Tibial artery (tissue), 4 donors: ENCODE measurements at places on chromosomes 7 and 10.

DNA sequence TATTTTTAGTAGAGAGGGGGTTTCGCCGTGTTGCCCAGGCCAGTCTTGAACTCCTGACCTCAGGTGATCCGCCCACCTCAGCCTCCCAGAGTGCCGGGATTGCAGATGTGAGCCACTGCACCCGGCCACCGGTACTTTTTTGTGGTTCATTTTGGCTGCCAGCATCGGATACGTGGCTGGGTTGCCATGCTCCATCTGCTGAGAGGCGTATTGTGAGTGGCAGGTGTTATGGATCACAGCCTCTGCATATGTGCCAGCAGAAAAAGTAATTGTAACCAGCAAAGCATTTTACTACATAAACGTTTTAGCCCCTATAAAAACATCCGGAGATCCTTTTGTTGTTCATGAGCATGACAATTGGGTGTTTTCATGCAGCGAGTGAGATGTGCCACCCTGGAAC, 7.1 kb downstream of the FOXK1 start:
- DNase-seq, result no peak

- no peak for DNase-seq
Observed at GRCh38 chr10:988667-989545, 672 bp downstream of the GTPBP4 start.

- DNase-seq, result no peak
Observed at GRCh38 chr7:43891069-43891955, 15.1 kb downstream of the URGCP start.

DNA sequence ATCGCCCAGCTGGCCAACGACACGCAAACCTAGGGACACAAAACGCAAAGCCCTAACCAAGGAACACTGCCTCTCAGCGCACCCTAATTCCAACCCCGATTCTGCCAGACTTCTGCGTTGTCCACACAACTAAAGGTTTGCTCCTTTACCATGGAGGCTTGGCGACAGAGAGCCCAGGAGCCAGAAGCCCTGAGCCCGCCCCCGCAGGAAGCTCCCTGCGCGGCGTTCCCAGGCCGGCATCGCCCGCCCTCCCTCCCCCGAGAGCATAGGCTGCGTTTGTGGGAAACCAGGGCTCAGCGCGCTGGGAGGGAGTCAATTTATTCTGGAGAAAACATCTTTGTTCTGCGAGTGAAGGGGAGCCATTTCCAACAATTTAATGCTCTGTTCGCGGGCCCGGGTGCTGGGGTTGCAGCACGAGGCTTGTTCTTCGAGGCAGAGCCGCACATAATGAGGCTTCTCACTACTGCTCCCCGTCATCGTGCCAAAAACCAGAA, 103.9 kb downstream of the GRID1 start:
- peak; percentile 10 for DNase-seq

DNA sequence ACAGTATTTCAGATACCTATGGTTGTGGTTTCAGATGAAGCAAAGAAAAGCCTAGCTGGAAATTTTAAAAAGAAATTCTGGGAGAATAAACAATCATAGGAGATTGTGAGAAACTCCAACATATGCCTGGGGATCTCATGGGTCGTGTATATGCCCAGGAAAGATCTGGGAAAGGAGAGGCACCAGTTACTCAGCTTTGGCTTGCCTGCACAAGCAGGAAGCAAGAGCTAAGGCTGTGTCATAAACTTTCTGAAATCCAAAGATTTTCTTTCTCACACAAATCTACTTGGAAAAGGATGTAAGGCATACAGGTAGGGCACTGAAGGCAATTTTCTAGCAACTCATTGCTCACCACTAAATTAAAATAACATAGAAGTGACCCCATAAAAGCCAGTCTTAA, 373.6 kb downstream of the CDC14C start:
- DNase-seq, result no peak

- no peak for DNase-seq
Observed at GRCh38 chr10:89458291-89458690, 43.9 kb downstream of the IFIT5 start.

DNA sequence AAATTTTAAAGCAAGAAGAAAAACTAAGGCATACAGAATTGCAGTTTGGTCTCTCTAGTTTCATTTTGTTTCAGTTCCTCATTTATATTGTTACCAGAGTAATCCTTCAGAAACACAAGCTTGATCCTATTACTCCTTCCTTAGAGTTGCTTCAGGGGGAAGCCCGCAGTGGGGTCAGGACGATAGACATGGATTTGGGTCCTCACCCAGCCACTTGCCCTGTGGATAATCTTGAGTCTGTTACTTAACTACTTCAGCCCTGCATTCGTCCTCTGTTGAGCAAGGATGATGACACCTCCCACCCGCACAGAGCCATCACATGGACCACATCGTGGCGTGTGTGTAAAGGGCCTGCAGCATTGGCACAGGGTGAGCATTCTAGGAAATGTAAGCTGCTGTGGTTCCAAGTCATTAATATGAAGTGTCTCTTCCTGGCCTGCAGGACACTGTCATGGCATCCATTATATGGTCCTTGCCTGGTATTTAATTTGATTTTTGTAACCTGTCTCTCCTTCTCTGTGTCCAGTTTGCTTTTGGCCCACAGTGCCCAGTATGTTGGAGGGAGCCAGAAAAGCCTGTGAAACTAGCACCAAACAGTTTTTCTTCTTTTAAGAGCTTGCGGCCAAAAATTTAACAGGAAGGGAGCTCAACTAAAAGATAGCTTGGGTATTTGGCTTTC, 111.2 kb downstream of the EEPD1 start:
- DNase-seq, result no peak

DNA sequence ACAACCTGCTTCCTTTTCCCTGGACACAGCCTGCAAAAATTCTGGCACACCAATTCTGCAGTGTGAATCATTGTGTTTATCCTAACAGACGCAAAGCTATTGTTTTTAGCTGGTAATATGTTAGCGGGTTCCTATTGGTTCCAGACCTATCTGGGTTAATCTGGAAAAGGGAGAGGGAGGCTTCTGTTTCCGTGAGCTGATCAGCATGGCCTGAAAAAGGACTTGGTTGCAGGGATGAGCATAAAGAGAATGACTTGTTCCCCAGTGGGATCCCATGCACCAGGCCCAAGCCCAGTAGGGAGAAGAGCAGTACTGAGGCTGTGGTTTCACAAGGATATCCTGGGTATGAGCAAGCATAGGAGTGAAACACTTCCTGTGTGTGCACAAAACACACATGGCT, 78.4 kb downstream of the PDE1C start:
- DNase-seq, result no peak
